Stimulated activated CD4-positive, alpha-beta T cell treated with anti-CD3 and anti-CD28 coated beads, Interleukin-1b, Interleukin-23, amount 100 ng/mL, for 4 hours (primary cell): ENCODE measurements at places on chromosomes 12 and 14.

DNA sequence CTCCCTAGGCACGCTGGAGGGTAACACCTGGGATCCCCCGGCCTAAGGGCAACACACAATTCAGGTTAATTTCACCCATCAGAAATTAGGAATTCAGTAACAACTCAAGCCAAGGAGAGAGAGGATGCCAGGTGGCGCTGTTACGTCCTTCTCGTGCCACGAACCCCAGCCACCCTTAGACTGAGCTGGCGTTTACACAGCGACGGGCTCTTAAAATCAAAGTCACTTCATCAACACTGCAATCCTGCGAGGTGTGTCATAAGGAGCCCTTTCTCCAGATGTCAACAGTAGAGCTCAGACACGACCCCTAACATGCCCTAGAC lies 110.6 kb upstream of the TMEM132D start:
- no peak for DNase-seq

DNA sequence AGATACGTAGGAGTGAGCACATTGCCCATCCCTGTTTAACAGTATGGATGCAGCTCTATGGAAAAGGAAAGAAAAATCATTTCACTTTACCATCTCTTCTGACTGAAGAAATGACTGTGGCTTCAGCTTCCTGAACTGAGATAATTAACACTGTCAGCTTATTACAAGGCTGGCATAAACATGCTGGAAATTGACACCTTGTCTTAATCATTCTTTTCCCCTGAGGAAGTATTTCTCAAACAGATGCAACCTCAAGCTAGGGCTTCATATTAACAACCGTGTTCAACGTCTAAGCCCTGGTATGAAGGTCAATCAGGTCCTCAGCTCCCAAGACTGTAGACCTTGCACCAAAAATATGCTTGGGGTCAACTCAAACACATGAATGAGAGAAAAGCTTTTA lies 25.0 kb downstream of the RERG start:
- DNase-seq, result no peak

GRCh38 chr14:44732144-44732543 lies 225.1 kb upstream of the FSCB start:
- DNase-seq, result no peak

- DNase-seq, result no peak
Observed at GRCh38 chr12:77724367-77724957, 106.2 kb upstream of the NAV3 start.

DNA sequence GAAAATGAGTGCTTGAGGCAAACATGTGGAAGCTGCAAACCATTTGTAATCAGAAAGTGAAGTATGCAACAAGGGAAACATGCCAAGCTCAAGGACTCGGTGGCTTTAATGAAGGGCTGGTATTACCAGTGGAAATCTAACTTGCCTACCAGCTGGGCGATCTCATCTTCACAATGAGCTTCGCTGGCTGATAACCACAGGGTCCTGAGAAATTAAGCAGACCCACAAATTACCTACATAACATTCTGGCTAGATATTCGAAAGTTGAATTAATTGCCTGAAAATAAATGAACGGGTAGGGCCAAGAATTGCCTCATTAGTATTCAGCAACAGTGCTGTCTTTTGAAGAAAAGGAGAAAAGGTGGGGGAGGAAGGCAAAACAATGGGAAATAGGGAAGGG lies 439.4 kb downstream of the PDZRN4 start:
- no peak for DNase-seq

DNA sequence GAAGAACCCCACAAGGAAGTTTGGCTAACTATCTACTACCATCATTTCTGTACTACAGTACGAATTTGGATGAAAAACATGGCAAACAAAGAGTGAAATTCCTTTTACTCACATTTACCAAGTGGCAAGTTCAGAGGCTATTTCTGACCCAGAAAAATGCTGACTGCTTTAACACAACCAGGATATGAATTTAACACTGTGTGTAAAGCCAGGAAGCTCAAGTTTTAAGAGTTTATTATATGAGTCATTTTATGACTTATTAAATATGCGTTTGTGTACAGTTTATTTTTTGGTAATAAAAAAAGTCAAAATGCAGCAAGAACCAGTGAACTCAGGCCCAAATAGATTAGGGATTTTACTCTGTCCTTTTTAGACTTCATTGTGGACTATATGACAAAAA lies 58.4 kb upstream of the STAC3 start:
- DNase-seq, result no peak

GRCh38 chr12:9615420-9616136 lies 7.9 kb upstream of the KLRB1 start:
- DNase-seq, result no peak
